ENCODE measurements at places on chromosomes 5 and 9. TPM values are rescaled to one million over a fixed set of nuclear protein-coding genes. Genes with fewer than 3 reads are reported as not detected.

The FRMD3 gene
- total RNA-seq = 21.3 TPM

The HK3 gene
- total RNA-seq = 3.0 TPM

The LRRC26 gene
- 64.6 TPM for total RNA-seq

DNA sequence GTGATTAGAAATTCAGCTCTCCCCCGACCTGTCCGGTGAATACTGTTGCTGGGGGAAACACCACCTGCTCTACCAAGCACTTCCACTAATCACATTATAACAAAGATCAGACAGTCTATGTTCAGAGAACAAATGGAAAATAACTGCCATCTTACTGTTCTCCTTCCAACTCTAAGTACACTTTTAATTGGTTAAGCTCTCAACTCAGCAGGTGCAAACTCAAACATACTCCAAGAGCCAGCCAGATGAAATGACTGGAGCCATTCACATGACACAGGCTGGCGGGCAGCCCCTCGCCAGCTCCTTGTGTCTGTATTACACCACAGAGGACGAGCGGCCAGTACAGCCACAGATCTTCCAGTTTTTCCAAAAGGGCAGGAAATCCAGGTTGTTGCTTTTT lies 16.1 kb downstream of the LIFR start:
- DNase-seq = no peak

DNA sequence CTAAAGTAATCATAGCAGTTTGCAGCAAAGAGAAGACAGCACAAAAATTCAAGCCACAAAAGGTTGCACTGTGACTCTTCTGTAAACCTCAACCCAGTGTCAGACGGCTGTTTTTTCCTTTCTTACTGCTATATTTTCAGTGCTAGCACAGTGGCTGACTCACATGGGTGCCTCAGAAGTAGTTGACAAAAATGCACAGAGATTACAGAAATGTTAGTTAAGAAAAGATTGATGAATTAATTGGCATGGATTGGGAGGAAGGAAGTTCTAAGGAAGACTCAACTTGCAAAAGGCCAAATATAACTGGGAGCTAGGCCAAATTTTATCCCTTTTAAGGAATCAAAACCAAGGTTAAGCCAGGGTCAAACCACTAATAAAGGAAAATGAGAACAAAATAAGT lies 43.7 kb upstream of the ITGA1 start:
- no peak for DNase-seq

DNA sequence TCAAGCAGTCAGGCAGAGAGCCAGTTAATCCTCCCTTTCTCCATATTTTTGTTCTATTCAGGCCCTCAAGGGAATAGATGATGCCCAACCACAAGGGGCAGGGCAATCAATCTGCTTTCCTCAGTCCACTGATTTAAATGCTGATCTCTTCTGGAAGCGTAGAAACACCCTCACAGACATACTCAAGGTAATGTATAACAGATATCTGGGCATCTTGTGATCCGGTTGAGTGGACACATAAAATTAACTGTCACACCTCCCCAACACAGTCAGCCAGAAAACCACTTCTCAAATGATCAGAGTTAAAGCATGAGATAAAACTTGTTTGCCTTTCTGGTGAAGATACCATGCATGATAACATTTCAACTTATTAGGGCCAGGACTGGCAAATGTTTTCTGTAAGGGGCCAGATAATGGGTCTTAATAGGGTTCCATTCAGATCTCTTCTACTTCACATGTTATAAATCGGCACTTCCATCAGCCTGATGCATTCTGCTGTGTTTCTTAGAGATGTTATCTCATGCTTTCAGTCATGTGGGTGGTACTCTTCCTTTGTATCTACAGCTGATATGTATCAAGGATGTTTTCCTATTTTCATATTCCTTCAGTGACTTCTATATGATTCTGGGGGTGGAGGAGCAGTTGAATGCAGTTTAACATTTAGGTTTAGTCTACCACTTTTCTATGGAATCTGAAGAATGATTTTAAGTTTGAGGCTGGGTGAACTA lies 58.9 kb upstream of the CNTLN start:
- DNase-seq = no peak
